Stimulated activated CD8-positive, alpha-beta memory T cell treated with anti-CD3 and anti-CD28 coated beads, Interleukin-12 subunit alpha, Interleukin-12 subunit beta, amount 100 ng/mL, for 4 hours (primary cell): ENCODE measurements at places on chromosomes 13 and 19.
A peak's percentile ranks its signal among the peaks of the same experiment; 100 is the strongest.

- no peak for DNase-seq
Observed at GRCh38 chr13:26015271-26016125, 36.3 kb downstream of the SHISA2 start.

- DNase-seq, result no peak
Observed at GRCh38 chr19:19526581-19527370, 1.9 kb upstream of the YJEFN3 start.

DNA sequence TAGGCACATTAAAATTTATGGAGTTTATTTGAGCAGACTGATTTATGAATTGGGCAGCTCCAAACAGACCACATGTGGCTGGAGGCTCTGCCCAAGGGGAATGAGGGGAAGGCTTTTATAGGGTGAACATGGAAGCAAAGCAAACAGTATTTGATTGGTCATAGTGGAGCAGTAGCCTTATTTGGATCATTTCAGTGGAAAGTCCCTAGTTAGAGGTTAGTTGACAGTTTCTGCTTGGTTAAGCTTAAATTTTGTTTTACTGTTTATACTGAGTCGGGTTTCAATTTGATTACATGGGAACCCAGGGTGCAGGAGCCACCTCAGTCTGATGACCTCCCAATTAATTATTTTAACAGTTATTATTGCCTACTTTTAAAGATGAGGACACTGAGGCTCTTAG lies 140.5 kb downstream of the NDFIP2 start:
- no peak for DNase-seq

DNA sequence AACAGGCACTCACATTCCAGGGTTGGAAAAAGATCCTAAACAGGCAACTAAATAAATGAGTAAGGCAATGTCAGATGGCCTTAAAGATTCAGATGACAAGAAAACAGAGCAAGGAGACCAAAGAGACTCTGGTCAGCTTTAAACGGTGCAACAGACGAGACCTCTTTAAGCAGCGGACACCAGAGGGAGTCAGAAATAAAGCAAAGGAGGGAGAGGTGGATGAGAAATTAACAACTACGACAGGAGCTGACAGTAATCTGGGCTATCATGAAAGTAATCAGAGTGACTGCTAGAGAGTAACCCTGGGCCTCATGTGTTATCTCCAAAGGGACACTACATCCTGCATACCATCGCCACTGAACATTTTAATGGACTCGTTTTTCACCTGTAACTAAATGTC lies 1.1 kb downstream of the ZNF550 start:
- no peak for DNase-seq

DNA sequence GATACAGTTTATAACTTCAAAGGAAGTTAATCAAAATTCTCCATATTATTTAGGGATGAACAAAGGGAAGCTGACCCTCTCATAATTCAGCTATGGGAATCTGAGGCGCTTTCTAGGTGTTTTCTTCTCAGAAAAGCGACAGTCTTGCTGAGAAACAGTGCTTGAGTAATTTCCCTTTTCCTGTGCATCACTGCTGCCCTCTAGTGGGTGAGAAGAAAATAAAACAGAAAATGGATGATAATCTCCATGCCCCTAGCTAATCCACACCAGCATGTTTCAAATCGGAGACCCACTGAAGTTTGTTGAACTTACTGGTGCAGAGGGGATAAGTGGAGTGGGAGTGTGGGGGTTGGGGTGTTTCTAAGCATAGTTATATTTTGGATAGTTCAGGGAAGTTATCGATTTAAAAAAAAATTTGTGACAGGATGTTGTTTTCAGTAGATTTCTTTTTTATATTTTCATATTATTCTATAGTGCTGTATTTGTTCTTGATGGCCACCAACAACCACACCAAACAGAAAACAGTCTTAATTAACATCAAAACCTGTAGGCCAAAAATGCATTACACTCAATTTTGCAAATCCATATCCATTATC lies 21.4 kb downstream of the LCP1 start:
- DNase-seq, result no peak

DNA sequence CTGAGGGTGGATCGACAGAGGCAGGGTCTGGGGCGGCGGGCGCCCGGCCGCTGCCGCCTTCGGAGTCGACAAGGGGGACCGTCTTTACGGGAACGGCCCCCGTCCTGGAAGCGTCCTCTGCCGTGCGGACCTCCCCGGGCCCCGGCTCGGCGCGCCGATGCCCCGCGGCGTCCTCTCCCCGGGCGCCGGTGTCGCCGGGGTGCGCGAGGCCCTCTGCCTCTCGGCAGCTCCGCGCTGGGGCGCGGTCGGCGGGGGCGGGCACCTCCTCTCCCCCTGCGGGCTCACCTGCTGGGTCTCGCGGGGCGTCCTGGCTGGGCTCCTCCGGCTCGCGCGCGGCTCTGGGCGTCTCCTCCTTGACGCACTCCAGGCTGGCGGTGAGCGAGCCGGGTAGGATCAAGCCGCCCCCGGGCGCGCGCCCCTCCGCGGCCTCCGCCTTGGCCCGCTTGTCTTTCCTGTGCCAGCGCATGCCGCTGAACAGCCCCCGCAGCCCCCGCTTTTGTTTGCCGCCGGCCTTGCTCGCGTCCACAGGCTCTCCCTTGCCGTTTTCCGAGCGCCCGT lies 1.5 kb downstream of the AMER2 start:
- no peak for DNase-seq

GRCh38 chr19:16325641-16326400 lies 1.2 kb downstream of the KLF2 start:
- peak; percentile 33 for DNase-seq

- DNase-seq, result no peak
Observed at GRCh38 chr13:75010941-75011340, 471.0 kb downstream of the TBC1D4 start.

GRCh38 chr19:46812977-46813838 lies 24.8 kb upstream of the SLC1A5 start:
- no peak for DNase-seq

- DNase-seq, result no peak
Observed at GRCh38 chr19:48854103-48854502, 14.3 kb downstream of the PLEKHA4 start.
